Nephron progenitor cell (in vitro differentiated cells): ENCODE measurements at places on chromosomes 16 and 17.

GRCh38 chr16:7148606-7149005 is 184.0 kb upstream of the RBFOX1 start:
- no peak for DNase-seq

- DNase-seq = no peak
Observed at GRCh38 chr17:67290711-67291291, 45.8 kb upstream of the HELZ start.

DNA sequence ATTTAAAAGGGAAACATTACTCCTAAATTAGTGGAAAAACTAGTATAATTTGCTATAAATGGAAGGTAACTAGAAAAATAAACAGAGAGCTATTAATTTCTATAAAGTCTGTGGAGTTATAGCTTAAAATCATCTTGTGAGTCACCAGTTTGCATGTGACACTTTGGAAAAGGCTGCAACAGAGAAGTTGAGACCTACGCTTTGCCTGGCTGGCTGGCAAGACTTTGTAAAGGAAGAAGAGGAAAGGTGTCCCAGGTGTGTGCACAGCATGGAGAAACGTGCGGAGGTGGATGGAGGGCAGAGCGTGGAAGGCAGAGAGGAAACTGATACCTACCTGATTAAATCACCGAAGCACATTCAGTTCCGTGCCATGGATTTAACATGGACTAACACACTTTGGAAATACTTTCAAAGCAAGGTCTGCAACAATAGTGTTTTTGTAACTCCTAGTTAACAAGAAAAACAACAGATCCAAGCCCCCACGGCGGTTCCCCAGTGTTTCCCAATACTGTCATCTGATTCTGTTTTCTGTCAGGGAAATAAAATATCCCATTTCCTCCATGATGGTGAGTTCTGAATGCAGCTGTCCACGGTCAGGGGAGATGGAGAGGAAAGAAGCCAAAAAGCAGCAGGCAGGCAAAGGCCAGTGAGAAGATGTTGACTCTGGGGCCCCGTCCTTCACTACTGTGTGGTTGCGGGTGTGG is 134.8 kb downstream of the XYLT1 start:
- DNase-seq = no peak

- no peak for DNase-seq
Observed at GRCh38 chr16:14310519-14310991, 239.4 kb downstream of the MRTFB start.

- DNase-seq = no peak
Observed at GRCh38 chr16:84367750-84368307, 509 bp upstream of the ATP2C2 start.

DNA sequence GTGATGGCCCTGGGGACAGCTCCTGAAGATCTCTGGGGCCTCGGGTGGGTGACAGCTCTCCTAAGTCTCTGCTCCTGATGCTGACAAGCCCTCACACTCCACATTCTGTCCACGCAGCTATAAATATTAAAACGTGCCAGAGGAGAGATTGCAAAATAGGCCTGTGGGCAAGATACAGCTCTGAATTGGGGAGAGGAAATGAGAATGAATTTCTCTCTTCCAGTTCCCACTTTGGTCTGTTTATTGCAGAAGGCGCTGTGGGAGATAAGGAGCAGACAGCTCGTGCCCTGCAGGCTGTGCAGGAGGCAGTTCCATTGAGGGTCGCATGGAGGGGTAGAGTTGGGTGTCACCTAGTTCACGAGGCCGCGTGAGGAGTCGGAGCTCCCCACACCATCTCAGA is 87.5 kb upstream of the SDK2 start:
- no peak for DNase-seq
